Stimulated activated CD8-positive, alpha-beta memory T cell treated with anti-CD3 and anti-CD28 coated beads, Interleukin-4, amount 100 ng/mL, for 4 hours (primary cell): ENCODE measurements at places on chromosomes 3 and 15.

DNA sequence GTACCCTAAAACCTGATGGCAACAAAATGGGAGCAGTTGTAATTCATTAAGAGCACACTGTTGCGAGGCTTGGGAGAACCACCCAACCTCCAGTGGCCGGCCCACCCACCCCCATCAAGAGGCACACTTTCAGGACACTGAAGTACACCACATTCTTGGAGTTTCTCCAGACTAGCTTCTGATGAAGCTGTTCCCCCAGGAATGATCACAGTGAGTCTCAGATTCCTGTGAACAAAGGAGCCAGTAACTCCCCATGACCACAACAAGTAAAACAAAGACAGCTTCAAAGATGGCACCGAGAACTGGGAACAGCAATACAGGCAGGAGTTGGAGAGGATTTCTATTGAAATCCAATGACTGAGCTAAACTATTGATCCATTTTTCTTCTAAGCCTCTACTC is 126.0 kb downstream of the ST8SIA2 start:
- no peak for DNase-seq

GRCh38 chr3:46632792-46633191 is 20.5 kb downstream of the FAM240A start:
- no peak for DNase-seq

- no peak for DNase-seq
These were observed 225.4 kb downstream of the SI start for GRCh38 chr3:164852866-164853265.

- no peak for DNase-seq
These were observed 22.7 kb downstream of the ABHD6 start for GRCh38 chr3:58260261-58260731.

GRCh38 chr3:149701977-149702350 is 44.1 kb upstream of the WWTR1 start:
- no peak for DNase-seq

- no peak for DNase-seq
These were observed 52.9 kb downstream of the RYK start for GRCh38 chr3:134197681-134198261.

DNA sequence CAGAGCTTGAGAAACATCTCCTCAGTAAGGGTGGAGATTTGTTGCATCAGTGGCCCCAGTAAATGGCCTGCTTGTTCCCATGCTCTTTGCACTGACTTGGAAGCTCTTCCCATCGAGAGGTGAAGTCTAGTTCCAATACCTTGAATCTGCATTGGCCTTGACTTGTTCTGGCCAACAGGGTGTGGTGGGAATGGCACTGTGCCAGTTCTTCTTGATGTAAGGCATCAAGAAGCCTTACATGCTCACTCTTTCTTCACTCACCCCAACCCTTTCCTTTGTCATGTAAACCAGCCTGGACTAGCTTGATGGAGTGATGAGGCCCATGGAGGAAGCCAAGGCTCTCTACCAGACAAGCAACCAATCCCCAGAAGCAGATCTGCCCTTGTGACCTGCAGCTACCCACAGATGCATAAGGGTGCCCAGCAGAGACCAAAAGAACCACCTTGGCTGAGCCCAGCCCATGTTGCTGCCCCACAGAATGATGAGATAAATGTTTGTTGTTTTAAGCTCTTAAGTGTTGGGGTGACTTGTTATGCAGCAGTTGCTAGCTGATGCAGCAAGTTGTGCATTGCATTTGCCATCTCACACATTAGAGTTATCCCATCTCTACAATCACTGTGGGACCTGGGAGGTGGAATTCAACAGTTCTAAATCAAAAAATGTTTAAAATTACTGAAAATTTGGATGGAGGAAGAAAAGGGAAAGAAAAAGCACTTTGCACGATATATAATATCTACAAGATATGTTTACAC is 11.1 kb upstream of the MGLL start:
- no peak for DNase-seq

DNA sequence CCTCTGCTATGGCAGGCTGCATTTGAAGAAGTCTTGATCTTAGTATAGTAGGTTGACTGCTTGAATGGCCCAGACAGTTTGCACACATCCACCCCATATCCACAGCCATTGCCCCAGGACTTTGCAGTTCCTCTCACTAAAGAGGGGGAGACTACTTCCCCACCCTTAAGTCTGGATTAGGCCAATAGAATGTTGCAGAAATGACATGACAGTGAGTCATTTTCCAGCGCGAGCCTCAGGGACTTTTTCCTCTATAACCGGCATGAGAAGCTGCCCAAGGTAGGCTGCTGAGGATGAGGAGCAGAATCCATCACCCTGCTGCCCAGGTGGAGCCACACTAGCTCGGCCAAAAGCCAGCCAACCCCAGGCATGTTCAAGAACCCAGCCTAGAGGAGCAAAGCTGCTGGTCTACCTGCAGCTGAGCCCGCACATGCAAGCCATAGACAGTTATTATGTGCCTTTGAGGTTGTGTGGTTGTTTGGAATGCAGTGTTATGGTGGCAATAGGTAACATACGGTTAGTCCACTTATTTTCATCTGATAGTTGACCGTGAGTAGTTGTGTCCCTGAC is 113.9 kb downstream of the TLE3 start:
- DNase-seq, result no peak
